GM12865 (cell line): ENCODE measurements at places on chromosomes 2 and 18.
A peak's percentile ranks its signal among the peaks of the same experiment; 100 is the strongest.

DNA sequence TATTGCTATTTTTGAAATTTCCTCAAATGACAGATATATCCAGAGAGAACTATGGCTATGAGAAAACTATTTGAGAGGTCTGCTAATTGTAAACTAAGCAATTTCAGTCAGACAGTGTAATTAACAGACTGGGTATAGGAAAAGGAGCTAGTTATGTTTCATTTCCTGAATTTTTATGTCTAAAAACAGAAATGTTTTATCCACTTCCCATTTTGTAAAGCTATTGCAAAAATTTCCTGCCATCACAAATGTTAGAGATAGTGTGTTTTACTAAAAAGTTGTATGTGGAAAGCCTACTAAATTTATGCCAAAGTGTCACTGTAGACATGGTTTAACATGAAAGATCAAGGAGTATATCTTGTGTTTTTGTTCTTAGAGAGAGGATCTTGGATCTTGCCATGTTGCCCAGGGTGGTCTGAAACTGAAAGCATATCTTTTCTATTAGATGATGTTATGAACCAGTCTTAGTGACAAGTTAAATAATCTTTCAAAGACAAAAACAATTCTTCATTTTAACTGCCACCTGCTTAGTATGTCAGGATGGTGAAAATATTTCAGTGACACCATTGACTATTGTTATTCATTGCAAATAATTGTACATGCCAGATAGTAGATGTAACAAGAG, 40.5 kb upstream of the ITPRID2 start:
- no peak for DNase-seq

DNA sequence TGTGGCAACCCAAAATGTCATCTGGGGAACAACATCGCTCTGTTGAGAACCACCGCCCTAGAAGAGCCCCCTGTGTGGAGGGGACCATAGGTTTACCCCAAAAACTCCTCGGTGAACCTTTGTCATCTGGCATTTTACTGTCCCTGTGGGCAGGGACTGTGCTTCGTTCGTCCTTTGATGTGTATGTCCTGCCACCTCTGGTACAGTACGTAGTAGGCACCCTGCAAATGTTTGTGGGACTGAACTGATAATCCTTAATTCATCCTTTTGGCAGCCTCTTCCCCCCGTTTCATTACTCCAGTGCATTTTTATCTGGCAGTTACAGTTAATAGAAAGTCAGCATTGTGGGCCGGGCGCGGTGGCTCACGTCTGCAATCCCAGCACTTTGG, 728 bp downstream of the NAPG start:
- DNase-seq = no peak

DNA sequence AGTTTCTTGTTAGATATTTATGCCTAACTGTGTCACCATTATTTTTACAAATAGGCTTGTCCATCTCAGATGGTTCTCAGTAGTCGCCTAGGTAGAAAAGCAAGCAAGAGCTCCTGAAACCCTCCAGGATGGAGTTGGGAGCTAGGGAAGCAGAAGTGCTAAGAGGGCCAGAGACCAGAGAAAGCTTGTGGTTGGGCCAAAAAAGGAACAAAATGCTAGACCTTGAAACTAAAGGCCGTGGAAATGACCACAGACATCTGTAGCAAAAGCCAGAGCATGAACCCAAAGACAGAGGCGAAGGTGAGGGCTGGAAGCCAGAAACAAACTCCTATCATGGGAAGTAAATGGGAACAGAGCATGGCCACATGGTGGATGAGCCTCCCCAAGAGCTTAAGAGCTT, 29.9 kb upstream of the RMDN2 start:
- peak; percentile 23 for DNase-seq

DNA sequence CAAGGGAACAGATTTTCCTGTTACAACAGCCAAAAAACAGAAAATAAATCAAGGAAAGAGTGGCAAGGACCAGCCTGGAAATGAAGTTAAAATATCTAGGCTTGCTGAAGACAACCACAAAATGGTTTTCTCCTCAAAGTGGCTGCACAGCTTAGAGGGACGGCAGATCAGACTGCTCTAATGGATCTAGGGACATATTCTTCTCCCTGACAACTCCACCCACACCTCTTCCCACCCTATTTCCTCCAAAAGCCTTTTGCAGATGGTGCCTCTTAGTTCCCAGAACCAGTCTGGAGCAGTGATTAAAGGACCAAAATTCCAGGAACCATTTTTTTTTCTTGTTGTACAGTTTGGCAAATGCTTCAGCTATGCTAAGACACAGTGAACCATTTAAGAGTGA, 220.2 kb upstream of the SIX2 start:
- DNase-seq = no peak

- DNase-seq = no peak
These were observed 38.5 kb downstream of the SLC4A3 start for GRCh38 chr2:219665926-219666325.

DNA sequence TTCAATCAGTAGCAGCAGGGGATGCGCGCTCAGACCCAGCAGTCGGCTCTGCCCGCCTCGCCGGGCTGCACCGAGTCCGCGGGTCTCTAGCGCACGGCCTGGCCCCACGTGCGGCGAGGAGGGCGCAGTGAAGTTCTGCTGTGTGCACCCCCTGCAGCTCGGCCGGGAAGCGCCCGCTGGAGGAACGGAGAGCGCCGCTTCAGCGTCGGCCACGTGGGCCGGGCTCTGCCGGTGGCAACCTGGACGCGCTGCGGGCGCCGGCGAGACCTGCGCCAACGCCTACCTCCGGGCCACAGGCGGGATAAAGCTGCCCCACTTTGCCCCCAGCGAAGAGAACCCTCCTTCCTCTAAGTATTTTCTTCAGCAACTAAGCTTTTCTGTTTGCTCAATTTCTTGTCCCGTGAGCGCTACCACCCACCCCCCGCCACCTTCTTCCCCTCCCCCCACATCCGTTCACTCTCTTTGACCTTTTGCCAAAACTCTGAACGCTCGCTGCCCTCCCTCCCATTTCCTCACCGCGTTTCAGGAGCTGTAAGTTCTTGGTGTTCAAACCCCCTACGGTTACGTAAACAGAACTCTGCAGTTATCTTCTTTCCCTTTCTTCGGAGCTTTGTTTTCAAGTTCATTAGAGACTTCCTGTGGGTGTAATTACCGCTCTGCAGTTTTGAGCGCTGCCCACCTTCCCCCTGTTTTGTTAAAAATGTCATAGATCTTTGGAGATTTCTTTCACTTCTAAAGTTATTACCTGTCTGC, 42.6 kb upstream of the EDAR start:
- DNase-seq = peak; percentile 71

DNA sequence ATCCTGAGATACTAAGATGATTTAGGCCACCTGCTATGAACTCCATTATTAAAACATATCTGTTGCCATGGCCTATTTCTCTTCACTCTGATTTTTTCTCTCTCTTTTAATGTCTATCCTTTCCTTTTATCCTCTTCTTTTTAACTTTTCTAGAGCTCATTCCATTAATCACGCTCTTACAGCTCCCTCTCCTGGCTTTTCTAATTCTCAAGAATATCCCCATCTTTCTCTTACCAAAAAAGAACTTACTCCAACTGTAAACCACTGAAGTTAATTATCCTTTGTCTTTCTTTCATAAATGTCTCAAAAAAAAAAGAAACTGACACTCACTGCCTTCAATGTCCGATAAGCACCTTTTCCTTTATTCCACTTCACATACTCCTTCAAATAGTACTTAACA, 7.9 kb downstream of the PPP3R1 start:
- DNase-seq = no peak

GRCh38 chr18:38330573-38330972, 765.0 kb upstream of the CELF4 start:
- DNase-seq = peak; percentile 24

- DNase-seq = peak; percentile 21
These were observed 65.1 kb upstream of the RPRM start for GRCh38 chr2:153543635-153544071.

DNA sequence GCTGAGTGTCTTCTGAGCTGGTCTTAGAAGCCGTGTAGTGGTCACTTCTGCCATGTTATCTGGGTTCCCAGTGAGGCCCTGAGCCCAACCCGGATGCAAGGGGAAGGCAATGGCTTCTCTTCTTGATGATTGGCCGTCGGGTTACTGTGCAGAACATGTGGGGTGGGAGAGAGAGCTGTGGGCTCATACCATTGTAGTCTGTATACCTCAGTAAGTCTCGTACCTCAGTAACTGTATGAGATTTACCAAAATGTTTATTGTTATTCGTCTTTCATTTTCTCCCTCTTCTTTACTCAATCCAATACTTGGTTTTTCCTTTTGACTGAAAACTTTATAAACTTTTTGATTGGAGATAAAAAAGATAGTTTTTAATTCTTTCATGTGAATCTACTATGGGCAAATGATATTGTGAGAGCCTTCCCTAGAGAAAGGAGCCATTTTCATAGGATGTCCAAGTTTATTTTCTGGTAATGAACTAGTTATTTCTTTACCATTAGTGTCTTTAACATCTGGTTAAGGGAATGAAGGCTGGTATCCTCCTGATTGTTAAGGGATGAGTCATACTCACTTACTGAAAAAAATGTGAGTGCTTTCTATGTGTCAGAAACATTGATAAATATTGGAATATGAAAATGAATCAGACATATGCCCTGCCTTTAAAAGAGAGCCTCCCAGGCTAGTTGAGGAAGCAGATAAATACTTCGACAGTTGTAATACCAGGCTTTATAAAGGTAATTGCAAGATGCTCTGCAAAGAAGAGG, 129.9 kb downstream of the PRPF40A start:
- DNase-seq = no peak
